Activated effector memory CD4-positive, alpha-beta T cell treated with Interleukin-2 at 50 U/mL for 16 hours (primary cell): ENCODE measurements at places on chromosomes 5 and 9.

DNA sequence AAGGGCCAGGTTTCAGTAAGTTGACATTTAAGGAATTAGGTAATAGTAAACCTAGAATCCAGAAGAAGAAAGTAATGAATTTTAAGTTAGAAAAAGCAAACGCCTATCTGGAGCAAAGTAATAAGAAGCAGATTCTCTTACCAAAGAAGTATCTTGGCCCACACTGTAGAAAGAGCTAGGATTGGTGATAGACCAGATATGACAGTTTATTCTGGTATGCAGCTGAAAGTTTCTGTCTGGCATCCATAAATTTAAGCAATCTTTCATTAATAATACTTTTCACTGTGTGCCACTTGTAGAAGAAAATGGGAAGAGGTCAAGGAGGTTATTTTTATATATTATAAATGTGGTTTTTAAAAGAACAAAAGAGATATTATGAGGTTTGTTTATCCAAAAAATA is 3.0 kb downstream of the RECK start:
- no peak for DNase-seq

DNA sequence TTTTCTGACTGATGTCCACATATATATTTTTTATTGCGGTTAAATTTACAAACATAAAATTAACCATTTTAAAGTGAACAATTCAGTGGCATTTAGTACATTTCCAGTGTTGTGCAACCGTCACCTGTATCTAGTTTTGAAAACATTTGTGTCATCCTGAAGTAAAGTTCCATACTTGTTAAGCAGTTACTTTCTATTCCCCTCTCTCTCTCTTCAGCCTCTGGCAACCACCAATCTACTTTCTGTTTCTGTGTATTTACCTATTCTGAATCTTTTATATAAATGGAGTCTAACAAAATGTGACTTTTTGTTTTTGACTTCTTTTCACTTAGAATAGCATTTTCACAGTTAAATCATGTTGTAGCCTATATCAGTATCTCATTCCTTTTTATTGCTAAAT is 480.1 kb upstream of the SMARCA2 start:
- no peak for DNase-seq

DNA sequence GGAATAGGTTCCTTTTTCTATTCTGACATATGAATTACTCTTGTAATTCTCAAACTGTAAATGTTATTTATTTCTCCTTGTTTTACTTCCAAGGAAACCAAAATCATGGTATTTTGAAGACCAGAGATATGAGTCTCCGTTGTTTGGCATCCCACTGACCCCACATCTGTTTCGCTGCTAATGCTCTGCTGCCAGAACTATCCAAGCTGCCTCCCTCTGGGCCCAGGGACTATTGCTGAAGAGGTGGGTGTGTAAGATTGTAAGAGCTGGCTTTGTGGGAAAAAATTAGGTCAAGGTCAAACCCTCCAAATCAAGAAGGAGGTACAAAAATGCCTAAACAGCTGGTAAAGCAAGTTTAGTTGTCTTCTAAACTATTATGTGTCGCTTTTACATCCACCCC is 129.4 kb upstream of the MYO10 start:
- no peak for DNase-seq

DNA sequence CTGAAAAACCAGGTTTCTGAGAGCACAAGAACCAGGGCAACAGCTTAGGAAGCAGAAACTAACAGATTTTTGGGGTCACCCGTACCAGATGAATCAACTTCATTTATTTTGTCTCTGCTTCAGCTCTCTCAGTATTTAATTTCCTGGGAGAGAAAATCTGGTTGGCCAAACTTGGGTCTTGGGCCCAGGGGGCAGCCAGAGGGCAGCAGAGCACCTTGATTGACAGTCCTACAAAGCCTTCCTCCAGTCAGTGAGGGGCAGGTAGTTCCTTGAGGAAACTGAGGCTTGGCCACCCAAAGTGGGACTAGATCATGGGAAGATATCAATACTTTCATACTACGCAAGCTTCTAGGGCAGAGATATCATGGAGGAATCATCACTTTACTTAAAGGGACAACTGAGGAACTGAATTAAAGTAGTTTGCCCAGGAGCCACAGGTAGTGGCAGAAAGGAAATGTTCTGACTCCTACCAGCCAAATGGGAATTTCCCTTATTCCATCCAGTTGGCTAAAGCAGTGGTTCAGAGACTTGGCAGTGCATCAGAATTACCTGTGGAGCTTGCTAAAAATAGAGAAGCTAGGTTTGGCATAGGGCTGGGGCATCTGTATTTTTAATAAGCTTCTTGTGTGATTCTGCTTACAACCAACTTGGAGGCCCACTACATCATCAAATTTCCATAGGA is 21.5 kb upstream of the ARHGAP26 start:
- DNase-seq: peak; percentile 13

GRCh38 chr9:121373011-121373729 is 3.1 kb upstream of the STOM start:
- no peak for DNase-seq

DNA sequence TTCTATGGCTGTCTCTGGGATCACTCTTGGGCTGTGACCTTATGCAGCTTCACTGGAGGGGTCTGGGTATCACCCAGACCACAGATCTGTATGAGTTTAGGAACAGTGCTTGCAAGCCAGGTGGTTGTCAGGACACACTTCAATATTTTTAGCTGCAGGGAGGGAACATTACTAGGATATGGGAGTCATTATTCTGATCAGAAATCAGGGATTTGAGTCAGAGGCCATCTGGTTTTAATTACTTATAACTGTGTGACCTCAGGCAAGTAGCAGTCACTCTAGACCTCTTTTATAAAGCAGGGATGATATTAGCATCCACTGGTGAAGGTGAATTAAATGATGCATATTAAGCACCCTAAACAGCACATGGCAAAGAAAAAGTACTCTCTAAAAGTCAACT is 60.1 kb upstream of the NMUR2 start:
- no peak for DNase-seq

- peak; percentile 77 for DNase-seq
Measured at GRCh38 chr9:33721674-33722358, 73.5 kb upstream of the PRSS3 start.

- DNase-seq: no peak
Measured at GRCh38 chr9:87387351-87388011, 110.2 kb upstream of the DAPK1 start.

DNA sequence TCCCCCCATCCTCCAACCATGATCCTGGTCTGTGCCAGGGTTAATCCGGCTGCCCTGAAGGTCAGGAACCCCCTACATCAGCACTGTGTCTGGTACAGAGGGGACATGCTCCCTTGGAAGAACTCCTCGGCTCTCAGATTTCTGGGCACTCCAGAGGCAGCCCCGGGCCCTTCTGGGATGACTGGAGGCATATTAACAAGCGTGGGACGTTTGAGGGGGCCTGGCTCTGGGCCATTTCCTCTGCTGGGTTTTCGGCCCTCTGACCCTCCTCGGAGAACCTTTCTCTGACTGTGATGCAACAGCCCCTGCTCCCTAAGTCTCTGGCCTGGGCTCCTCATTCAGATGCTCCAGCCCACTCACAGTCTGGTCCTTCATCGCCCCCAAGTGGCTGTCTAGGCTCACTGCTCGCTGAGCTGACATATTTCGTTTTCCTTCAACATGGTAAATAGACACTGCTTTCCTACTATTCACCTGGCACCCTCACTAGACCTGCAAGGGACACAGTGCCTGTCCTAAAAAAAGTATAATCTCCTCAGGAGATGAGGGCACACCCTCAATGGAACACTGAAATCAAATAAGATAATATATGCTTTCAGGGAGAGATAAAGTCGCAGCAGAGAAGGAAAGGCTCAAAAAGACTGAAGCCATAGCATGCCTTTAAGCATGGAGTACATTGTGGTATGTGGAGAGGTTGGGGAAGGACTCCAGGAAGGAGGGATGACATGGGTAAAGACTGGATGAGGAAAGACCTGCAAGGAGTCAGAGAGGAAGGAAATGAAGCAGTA is 404.7 kb upstream of the TRPC7 start:
- peak; percentile 2 for DNase-seq

DNA sequence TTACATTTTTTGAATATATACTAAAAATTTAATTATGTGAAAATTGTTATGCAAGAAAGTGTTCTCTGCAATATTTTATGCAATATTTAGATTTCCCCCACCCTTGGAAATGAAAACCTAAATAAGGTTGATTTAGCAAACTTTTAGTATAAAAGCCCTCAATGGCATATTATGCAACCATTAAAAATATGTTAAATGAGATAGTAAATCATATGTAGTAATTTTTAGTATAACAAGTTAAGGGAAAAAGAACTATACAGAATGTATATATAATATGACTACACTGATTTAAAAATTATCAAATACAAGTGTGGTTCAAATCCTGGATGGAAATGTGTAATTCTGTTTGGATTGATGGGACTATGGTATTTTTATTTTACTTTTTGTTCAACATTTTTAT is 116.9 kb upstream of the MEF2C start:
- no peak for DNase-seq

DNA sequence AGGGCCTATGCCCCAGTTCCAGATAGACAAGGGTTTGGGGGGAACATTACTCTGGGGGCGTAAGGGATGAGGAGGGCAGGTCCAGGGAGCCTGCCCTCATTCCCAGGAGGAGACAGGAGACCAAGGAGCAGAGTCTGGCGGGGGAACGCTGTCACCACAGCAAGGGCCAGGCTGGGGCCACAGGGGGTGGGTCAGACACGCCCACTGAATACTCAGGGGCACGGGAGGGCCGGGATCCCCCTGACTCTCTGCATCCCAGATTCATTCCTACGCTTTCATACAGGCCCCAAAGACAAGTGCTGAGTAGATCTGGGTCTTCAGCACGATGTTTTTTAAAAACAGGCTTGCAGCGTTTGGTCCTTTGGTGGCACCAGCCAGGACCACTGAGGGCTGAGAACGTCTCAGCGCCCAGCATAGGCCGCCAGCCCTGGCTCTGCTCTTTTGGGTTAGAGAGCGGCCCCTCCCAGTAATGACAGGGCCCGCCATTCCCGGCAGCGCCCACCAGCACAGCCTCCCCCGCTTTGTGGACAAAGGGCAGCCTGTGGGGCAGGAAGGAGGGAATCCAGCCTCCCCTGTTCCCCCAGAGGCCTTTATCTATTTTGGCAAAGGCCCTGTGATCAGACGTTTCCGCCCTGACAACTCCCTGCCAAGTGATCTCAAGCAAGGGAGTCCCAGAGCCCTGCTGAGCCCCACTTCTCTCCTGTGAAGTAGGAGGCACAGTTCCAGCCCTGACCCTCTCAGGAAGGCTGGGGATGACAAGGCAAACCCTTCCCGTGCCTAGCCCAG is 24.9 kb downstream of the NEK6 start:
- DNase-seq: no peak

DNA sequence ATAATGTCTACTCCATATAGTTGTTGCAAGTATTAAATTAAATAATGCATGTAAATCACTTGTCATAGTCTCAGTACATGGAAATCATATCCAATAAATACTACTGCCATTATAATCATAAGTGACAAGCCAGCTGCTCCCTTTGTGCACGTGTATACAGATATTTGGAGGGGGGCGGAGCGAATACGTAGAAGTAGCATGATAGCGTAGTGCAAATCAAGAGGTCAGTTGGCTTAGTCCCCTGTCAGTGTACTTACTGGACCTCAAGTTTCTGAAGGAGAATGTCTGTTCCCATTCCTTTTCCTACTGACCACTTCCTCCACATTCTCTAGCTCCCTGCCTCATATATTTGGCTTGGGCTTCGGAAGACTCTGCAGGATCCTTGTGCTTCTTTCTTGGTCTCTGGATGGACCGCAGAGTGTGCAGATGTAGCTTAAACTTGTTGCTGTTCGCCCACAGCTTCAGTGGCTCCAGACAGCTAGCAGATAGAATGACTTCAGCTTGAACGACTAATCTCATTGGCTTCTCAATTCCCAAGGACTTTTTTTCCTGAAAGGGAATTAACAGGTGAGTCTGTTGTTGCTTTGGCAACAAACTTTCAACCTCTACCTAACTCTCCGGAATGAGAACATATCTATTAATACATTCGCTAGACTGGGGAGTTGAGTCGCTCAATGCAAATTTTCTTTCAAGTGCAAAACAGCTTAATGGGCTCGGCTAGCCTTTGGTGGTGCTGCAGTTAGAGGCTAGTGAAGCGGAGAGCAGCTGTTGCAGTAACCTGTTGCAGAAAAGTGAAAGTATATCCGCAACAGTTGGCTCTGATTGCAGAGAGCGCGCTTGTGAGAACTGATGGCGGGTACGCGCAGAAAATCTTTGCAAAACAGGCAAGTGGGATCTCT is at the start of gene PCDHB1:
Gene PCDHB1, plus strand, starts transcription at position 753 of the 899 bp plus-strand sequence. Its CDS starts 97 bp downstream, at position 850.
- no peak for DNase-seq

DNA sequence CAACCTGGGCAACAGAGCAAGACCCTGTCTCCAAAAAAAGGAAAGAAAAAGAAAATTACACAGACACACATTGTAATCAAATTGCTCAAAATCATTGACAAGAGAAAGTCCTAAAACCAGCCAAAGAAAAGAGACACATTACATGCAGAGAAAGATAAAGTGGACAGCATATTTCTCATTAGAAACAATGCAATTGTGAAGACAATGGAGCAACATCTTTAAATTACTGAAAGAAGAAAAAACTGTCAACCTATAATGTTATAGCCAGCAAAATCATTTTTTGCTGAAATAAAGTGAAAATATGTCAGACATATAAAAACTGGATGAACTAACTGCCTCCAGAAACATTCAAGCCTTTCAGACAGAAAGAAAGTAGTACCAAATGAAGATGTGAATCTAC is 120.6 kb downstream of the TMEM167A start:
- no peak for DNase-seq

- DNase-seq: no peak
Measured at GRCh38 chr5:102853680-102854079, 98.6 kb downstream of the PAM start.

DNA sequence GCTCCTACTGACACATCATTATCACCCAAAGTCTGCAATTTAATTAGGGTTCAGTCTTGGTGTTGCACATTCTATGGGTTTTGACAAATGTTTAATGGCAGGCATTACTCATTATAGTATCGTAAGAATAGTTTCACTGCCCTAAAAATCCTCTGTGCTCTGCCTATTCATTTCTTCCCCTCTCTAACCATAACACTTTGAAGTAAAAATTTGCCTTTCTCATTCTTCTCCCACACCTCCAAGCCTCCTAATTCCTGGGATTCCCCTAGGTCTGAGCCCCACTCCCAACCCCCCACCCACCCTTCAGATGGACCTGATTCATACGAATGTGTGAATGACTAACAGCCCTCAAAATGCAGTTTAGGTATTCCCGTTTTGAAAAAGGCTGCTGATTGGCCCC is 18.4 kb downstream of the ENC1 start:
- DNase-seq: no peak

GRCh38 chr9:12414514-12414913 is 278.7 kb upstream of the TYRP1 start:
- no peak for DNase-seq

- DNase-seq: no peak
Measured at GRCh38 chr5:180960209-180960608, 28.4 kb upstream of the BTNL3 start.

- no peak for DNase-seq
Measured at GRCh38 chr9:86072394-86072877, 26.9 kb downstream of the GOLM1 start.

- no peak for DNase-seq
Measured at GRCh38 chr5:169350759-169351240, 49.9 kb upstream of the SLIT3 start.
